CD4-positive, alpha-beta T cell treated with Interleukin-2 at 100 ng/mL for 4 hours (primary cell): ENCODE measurements at places on chromosomes 2 and 18.

GRCh38 chr2:41600460-41600859, 447.4 kb upstream of the PKDCC start:
- no peak for DNase-seq

GRCh38 chr2:226184940-226185615, 614.5 kb downstream of the IRS1 start:
- no peak for DNase-seq

DNA sequence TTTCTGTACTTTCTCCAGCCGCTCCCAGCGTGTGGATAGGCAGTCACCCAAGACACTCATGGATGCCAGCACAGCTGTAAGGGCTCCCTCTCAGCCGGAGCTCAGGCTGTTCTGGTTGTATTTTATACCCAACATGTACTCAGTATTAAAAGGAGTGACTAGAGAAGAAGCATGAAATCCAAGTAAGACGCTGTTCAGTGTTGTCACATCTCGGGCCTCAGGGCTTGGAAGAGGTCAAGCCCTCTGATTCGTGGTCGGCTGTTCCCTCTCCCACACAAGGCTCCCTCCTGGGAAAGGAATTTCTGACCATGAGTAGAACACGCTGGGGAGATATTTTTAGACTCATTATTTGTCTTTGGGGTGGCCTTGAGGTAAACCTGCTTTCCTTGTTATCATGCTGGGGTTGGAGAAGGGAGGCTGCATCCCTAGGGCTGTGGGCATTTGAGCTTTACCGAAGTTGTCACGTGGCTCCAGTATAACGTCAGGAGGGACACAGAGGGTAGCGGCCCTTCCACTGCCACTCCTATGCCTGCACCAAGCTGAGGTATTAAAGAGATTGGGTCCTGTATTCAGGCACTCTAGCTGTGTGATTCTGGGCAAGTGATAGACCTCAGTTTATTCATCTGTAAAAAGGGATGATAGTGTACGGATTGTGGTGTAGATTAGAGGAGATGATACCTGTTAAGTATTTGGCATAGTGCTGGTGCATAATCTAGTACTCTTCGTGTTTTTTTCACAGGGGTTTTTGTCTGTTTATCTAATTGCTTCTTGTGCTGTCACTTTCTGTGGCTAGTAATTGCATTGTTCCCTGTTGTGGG, 34.1 kb downstream of the HK2 start:
- DNase-seq = no peak

DNA sequence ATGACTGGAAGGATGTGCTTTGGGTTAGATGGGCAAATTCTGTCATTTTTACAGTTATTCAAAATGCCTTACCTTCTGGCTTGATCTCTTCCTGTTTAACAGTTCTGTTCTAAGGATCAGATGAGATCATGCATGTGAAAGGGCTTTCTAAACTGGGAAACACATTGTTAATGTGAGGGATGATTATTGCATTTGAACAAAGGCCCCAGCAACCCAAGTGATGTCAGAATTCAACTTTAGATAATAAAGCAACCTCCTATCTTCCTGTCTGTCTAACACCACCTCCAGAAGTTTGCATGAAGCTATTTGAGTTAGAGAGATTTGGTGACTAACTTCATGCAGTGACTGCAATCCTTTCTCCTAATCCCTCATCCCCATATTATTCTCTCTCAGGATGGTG, 77.8 kb upstream of the B3GNT2 start:
- no peak for DNase-seq

DNA sequence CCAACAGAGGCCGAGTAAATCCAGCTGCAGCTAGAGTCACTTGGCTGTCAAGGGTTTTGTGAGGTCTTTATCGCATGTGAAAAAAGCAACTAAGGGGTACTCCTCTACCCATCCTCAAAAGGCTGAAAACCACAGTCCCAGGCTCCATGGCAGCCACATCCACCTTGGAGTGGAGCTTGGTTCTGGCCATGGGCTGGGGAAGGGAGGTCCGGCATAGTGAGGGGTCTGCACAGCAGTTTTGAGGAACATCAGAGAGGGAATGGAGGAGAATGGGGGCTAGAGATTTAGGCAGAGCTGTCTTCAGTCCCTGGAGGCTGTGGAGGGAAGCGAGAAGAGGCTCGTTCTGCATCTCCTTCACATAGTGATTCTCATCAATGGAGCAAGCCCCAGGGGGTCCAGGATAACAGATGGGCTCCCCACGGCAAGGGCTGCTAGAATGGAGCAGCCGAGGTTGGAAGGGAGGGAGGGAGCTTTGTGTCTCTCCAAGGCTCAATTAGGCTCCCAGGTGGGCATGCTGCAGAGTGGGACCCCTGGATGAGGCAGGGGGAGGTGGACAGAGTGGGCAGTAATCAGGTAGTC, 21.0 kb downstream of the MROH2A start:
- DNase-seq = no peak

- no peak for DNase-seq
Measured at GRCh38 chr2:129930451-129930850, 49.0 kb upstream of the RAB6C start.

GRCh38 chr2:218003981-218004419, 1.2 kb upstream of the TNS1 start:
- DNase-seq = no peak

- DNase-seq = no peak
Measured at GRCh38 chr2:99809259-99809900, 319.6 kb upstream of the REV1 start.

DNA sequence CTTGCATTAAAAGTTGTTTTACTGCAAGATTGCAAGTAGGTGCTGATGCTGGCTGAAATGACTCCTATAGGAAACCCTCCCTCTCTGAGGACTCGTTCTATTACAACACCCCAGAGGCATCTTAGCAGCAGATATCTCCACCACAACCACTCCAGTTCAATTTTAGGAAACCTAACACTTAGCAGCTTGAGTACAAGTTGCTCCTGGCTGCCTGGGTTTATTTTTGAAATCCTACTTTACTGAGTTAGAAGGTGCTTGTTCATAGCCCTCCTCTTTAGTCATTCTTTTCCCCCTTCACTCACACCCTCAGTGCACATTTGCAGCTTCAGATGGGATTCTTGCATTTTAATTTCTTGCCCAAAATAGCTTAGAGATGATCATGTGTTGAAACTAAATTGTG, 111.5 kb downstream of the MTCL1 start:
- DNase-seq = no peak

DNA sequence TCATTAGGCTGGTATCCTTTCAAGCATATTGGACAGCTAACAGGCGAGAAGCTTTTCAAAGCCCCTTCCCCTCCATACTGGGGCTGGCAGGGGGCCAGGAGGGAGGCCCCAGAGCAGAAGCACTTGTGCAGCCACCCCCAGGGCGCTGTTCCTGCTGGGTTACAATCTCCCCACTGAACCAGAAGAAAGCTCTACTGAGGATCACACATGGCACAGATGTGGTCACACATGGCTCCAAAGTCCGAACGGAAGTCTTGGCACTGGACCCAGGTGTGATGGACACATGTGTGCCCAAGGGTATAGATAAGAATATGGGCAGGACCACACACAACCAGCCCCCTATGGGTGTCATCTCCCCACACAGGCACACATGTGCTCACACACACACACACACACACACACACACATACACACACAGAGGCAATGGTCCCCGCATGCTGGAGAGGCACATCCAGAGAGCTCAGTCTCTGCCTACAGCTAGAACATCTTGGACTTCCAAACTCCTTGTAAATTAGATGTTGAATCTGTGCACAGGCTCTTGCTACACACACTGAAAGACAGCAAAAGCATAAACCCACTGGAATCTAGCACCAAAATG, 56.4 kb downstream of the TTC32 start:
- DNase-seq = no peak

GRCh38 chr2:73009177-73009839, 62.2 kb downstream of the SFXN5 start:
- DNase-seq = no peak

- no peak for DNase-seq
Measured at GRCh38 chr2:108182489-108182888, 57.3 kb upstream of the SULT1C3 start.

GRCh38 chr18:598124-598589, 1.4 kb downstream of the CLUL1 start:
- DNase-seq = no peak

- DNase-seq = no peak
Measured at GRCh38 chr2:202005272-202005887, 28.3 kb upstream of the FZD7 start.

DNA sequence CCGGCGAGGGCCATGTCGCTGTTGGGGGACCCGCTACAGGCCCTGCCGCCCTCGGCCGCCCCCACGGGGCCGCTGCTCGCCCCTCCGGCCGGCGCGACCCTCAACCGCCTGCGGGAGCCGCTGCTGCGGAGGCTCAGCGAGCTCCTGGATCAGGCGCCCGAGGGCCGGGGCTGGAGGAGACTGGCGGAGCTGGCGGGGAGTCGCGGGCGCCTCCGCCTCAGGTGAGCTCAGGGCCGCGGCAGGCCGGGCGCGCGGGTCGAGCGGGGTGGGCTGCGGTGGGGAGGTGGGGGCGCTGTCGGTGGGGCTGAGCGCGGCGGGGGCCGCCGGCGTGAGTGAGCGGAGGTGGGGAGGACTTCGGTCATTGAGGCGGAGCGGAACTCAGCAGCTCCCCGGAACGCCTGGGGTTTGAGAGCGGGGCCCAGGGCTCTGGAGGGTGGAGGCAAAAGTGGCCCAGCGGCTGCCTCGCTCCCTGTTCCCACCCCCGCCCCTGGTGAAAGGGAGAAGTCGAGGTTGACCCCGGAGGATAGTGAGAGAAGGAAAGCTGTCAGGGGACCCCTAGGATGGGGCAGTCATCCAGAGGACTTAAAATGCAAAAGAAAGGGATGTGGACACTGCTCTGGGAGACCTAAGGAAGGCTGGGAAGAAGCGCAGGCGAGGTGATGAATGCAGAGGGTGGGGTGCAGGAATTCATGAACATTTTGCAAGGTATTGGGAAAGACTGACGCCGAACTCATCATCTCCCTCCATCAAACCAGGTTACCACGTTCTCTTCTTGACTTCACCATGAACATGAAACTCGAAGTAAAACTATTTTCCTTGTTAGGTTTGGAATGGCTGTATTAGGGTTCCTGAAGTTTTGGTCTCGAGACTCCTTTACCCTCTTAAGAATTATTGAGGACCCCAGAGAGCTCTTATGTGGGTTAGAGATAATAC, 633 bp downstream of the MALT1 start:
- DNase-seq = no peak

DNA sequence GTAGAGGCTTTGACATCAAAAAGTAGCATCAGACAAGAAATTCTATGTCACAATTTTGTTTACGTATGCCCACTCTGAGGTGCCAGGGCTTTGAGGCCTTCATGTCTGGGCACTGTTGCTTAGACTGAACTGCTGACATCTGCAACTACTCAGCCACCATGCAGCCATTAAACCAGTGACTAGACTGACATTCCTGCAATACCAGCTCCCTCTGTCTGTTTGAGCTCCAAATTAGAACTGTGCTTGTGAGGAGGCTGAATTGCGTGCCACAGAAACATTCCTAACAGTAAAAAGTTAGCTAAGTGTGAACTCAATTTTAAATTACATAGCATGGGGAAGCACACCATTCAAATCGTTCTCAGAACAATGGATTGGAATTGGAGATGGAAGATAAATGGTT, 163.2 kb downstream of the INSIG2 start:
- DNase-seq = no peak

DNA sequence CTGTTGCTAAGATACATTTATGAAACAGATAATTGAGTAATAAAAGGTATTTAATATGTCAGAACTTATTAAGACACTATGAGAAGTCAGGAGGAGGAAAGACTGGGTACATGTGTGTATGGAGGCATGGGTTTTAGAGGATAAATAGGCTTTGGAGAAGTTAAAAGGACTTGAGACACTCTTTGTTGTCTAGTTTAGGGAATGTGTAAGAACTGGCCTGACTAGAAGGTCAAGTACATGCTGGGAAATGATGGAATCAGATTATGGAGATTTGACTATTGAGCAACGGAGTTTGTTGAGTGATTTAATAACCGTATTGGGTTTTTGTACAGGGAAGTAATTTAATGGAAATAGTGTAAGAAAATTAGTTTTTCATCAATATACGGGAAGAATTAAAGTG, 28.2 kb upstream of the SPDYA start:
- no peak for DNase-seq

- no peak for DNase-seq
Measured at GRCh38 chr2:231715988-231716616, 7.8 kb downstream of the PTMA start.

DNA sequence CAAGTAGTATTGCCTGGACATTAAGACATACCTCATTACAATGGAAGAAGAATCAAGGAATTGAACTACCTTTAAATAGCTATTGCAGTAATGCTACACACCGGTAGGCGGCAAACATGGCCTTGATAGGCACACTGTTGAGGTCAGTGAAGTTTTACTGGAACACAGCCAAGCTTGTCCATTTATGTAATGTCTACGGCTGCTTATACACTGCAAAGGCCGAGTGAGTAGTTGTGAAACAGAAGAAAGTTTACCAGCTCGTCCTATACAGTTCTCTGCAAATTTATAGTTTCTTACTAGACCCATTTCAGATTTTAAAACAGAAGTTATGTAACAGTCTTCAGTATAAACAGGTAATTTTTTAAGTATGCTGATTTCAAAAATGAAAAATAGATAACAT, 38.8 kb downstream of the PPP4R1 start:
- DNase-seq = peak; percentile 29

- no peak for DNase-seq
Measured at GRCh38 chr2:192634557-192634956, 439.8 kb upstream of the TMEFF2 start.

DNA sequence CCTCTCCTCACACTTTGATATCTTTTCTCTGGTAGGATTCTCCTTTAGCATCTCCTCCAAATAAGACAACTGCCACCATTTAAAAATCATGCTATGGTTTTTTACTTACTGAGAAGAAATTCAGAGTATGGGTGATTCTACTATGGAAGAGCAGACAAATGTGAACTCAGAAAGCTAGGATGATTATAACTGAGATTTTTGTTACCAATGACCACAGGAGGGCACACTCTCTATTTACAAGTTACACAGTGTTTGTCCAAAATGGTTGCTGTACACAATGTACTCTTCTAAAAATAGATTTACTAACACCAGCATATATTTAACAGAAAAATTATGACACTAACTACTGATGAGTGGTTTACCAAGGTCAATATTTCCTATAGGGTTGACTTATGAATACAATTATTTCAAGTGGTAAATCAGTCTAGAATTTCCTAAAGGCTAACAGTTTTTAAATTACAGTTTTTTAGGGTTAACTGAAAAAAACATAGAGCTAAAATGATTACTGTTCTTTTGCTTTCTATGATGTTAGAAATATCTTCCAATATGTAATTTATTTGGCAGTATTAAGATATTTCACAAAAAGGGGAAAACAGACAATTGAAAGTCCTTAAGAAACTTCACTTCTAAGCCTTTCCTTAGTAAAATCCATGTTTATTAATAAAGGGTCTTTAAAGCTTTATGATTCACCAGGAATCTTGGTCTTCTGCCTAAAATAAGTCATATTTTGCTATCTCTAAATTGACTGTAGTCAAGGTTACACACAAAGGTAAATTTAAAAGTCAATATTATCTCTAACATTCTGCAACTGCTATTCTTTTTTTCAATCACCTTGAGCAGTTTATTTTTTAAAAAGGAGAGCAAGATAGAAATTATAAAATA, 57.2 kb downstream of the MAP4K3 start:
- DNase-seq = peak; percentile 15

DNA sequence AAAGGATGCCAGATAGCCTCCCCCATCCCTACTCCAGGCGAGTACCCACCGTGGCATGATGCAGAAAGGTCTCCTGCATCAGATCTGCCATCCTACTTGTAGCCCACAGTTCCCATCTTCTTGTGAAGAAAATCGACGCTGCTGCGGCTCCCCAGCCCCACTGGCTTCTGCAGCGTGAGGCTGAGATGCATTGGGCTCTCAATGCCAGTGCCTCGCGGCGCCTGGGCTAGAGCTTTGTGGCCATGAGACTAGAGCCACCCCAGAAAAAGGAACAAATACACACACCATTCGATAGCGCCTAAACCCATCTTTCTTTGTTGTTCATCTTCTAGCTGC, 2.8 kb downstream of the NOL4 start:
- no peak for DNase-seq
